Stimulated activated CD4-positive, alpha-beta T cell treated with anti-CD3 and anti-CD28 coated beads, Interleukin-4, amount 100 ng/mL, for 1 hour (primary cell): ENCODE measurements at places on chromosomes 7 and 10.

- no peak for DNase-seq
Measured at GRCh38 chr7:17915796-17916195, 24.5 kb downstream of the SNX13 start.

- DNase-seq = peak; percentile 49
Measured at GRCh38 chr7:151018421-151019129, 5.7 kb downstream of the ATG9B start.

DNA sequence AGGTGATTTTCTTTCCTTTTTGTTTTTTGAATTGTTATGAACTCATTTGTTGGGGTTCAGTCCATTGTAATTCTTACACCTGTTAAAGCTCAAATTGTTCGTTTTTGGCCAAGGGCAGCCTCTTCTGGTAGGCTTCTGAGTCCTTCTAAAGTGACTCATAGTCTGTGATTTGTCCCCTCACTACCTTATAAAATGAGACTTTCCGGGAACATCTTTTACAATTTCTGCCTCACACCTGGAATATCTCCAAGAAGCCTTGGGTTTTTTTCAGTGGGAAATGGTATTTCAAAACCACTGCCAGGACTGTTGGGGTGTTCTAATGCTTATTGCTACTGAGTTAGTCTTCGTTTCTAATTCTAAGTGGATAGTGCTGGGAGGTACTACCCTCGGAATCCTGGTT is 56.7 kb downstream of the BMPR1A start:
- DNase-seq = no peak

- no peak for DNase-seq
Measured at GRCh38 chr7:35995334-35995733, 157.7 kb upstream of the EEPD1 start.

DNA sequence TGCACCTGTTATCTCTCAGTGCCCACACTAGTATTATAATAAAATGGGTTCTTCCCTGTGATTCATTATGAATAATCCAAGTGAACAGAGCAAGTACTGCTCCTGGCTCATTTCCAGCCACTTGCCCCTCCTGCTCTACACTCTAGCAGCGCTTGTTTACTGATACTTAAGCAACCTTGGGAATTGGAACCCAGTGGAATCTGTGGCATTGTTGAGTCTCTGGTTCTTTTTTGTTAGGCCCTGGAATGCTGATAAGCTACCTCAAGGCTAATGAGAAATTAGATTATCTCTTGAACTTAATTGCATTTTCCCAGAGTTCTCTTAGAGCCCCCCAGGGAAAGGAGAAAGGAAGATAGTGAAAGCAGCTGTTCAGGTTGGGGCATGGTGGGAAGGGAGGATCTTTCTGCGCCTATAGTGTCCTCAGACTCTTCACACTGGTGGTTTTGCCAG is 34.0 kb downstream of the PRKAR2B start:
- DNase-seq = no peak

DNA sequence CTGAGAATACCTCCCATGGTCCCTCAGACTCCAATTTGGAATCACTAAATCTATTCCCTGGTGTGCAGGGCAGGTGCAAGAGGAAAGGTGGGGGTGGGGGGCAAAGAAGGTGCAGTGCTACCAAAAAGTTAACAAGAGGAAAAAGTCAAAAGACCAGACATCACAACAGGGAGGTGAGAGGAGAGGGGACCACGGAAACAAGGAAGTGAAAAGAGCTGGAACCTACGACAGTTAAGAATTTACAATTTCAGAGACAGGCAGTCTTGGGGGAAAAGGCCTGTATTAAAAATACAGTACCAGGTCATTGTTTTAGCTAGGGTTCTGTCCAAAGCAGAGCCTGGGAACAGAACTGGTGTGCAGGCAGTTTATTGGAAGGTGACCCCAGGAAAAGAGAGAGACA is 14.6 kb downstream of the ITGB1 start:
- DNase-seq = no peak

GRCh38 chr10:945778-946177 is 14.3 kb upstream of the LARP4B start:
- DNase-seq = no peak

DNA sequence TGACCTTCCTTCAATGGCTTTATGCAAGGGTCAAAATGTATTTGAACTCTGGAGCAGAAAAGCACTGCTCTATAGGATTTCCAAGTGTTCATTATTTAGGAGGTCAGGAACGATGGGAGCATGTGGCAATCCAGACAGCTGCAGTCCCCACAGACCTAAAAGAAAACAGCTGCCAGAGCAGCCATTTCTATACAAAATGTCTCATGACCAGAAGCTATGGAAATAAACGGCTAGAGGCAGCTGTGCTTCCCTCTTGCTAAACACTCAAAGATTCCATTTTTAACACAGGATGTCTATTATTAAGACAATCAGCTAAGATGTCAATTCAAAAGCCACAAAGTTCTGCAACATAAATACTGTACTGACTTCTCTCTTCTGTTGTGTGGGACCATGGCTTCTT is 879.1 kb upstream of the C7orf33 start:
- DNase-seq = no peak

- no peak for DNase-seq
Measured at GRCh38 chr10:110138197-110138812, 69.1 kb upstream of the MXI1 start.

- DNase-seq = no peak
Measured at GRCh38 chr10:82759050-82759449, 884.1 kb downstream of the NRG3 start.

GRCh38 chr10:100866575-100867098 is 46.1 kb upstream of the SLF2 start:
- no peak for DNase-seq

- DNase-seq = no peak
Measured at GRCh38 chr7:142865766-142866165, 10.9 kb downstream of the EPHB6 start.

GRCh38 chr10:101031796-101032636 is 982 bp downstream of the SFXN3 start:
- peak; percentile 74 for DNase-seq

DNA sequence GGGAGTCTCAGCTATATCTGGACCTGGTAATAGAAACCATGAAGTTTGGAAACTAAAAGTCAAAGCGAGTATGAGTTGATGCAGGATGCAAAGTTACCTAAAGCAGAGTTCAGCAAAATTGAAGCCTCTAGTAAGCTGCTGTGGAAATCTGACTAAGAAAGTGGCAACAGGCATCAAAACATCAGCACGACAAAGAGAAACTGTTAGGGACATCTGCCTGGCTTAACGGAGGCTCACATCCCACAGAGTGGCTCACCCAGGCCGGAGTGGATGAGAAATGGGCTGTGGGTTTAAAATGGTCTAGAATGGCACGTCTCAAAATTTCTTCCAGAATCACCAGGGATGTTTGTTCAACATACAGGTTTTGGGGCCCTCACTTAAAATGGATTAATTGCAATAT is 164.1 kb upstream of the NPY start:
- DNase-seq = no peak

- no peak for DNase-seq
Measured at GRCh38 chr10:78301481-78301880, 267.8 kb downstream of the RPS24 start.

GRCh38 chr10:99711129-99711719 is 20.7 kb downstream of the COX15 start:
- no peak for DNase-seq

DNA sequence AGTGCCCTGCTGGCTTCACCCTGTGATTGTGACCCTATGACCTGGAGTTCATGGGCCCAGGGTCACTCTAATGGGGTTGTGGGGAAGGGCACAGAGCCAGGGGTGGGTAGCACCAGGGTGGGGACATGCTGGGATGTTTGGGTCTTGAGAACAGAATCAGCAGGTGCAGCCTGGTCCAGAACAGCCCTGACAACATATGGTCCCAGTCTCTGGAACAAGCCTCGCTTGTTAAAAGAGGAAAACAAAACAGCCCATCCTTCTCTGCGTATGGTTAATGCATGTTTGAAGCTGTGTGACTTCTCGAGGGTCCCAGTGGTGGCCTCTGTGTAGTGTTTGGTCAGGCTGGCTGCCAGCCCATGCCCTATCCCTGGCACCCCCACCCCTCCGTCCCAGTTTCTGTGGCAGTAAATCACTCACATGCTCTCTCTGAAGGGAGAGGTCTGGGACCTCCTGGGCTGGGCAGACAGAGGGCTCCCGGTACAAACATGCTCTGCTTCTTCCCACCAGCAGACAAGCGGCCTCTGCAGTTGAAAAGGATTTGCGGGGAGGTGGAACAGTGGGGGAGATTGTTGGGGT is 79.4 kb downstream of the FAM241B start:
- DNase-seq = no peak

- no peak for DNase-seq
Measured at GRCh38 chr7:45236666-45237065, 79.1 kb downstream of the RAMP3 start.

- no peak for DNase-seq
Measured at GRCh38 chr7:90599892-90600555, 3.9 kb downstream of the CDK14 start.

DNA sequence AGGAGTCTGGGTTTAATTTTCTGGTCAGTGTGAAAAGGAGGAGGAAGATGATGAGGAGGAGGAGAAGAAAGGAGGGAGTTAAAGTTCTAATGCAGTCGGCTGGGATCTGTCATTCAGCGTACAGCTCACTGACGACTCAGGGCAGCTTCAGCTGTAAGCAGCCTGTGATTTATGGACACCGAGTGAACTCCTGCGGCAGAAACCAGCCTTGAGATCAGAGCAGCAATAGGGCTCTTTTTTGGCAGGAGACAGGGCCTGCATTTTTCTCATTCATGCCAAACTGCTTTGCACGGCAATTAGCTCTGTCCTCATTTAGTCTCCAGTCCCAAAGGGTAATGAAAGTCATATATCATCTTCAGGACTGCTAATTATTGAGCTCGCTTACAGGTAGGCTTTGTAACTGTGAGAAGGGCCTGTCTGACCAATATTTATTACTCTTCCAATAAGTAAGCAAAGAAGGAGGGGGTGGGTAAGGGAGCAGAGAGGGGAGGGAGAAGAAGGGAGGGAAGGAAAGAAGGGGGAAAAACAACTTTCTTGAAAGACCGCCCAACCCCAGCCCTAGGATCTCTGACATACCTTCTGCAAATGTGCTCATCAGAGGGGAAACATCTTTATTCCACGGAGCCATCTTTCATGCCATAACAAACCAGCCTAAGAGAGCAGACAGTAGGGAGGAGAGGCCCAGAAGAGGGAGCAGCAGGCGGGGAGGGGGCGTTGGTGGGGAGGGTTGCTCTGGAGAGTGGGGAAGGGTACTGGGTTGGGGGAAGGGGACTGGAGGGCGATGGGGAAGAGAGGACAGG is 48.1 kb upstream of the COMTD1 start:
- no peak for DNase-seq

DNA sequence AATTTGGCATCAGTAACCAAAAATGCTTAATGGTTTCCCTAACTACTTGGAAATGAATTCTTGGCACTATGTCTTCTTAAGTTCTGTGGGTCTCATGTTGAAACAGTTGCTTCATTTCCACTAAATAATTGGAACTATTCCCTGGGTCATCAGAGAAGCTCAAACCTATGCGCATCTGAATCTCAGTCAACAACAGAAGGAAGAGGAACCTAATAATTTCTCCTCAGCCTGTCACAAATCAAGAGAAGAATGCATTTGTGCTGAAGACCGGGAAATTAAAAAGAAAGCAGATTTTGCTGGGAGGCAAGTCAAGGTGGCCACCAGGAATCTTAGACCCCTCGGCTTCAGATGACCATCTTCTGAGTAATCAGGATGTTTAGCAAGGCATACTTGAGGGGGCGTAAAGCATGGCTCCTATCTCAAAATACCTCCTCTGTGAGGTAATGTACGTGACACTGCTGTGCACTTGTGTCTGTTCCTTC is 41.4 kb downstream of the TOMM7 start:
- no peak for DNase-seq

- DNase-seq = no peak
Measured at GRCh38 chr10:84605802-84606201, 277.4 kb downstream of the CCSER2 start.

GRCh38 chr7:92141161-92141560 is 6.9 kb upstream of the CYP51A1 start:
- no peak for DNase-seq

GRCh38 chr7:112160130-112160770 is 45.9 kb downstream of the DOCK4 start:
- no peak for DNase-seq

DNA sequence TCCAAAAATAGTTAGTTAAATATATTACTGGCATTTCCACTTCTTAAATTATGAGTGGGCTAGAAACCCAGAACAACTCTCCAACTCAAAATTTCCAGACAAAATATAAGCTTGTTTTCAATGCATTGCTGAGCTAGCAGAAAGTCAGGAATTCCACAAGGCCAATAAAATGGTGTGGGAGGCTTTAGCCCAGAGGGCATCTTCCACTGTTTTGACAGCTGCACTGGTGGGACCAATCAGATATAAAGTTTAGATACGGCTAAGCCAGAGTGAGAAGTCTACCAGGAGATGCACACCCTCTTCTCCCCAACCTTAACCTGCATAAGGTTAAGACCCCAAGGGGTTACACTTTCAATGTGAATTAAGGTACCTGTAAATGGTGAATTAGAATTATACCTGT is 76.6 kb downstream of the AMPH start:
- DNase-seq = no peak

DNA sequence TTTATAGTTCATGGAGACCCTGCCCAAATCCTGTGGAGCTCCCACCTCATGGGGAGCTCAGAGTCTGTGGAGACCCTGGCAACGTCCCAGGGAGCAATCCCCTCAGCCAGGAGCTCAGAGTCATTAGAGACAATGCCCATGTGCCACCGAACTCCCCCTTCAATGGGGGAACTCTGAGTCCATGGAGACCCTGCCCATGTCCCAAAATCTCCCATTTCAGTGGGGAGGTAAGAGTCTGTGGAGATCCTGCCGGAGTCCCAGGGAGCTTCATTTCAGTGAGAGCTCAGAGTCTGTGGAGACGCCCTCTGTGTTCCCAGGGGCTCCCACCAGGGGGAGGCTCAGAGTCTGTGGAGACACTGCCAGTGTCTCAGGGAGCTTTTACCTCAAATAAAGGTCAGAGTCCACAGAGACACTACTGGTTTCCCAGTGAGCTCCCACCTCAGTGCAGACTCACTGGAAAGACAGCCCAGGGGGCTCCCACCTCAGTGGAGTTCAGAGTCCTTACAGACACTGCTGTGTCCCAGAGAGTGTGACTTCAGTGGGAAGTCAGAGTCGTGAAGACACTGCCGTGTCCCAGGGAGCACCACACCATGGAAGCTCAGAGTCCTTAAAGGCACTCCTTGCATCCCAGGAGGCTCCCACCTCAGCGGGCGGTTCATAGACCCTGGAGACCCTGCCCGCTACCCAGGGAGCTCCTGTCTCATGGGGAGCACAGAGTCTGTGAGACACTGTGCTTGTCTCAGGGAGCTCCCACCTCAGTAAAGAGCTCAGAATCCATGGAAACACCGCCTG is 5.0 kb downstream of the MYO1G start:
- DNase-seq = peak; percentile 63
